Inflammatory macrophage (primary cell): ENCODE measurements at places on chromosomes 2 and 18.

DNA sequence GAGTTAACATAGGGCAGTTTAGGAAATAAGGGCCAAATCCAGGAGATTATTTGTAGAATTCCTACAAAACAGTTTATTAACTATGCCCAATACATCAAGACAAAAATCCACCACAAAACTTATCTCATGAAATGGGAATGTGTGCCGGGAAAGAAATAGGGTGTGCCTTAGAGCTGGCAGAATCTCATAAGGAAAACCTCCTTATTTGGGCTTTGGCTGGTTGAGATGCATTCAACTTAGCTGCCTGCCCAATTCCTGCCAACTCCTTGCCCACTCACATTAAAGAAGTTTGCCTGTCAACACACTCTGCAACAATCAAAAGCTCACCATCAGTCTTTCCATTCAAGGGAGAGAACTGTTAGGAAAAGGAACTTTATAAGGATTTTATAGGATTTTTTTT is 500.6 kb downstream of the SATB2 start:
- DNase-seq: no peak

- DNase-seq: no peak
Observed at GRCh38 chr2:168097431-168097830, 150.0 kb downstream of the STK39 start.

GRCh38 chr2:71801556-71801955 is 346.1 kb downstream of the CYP26B1 start:
- no peak for DNase-seq

DNA sequence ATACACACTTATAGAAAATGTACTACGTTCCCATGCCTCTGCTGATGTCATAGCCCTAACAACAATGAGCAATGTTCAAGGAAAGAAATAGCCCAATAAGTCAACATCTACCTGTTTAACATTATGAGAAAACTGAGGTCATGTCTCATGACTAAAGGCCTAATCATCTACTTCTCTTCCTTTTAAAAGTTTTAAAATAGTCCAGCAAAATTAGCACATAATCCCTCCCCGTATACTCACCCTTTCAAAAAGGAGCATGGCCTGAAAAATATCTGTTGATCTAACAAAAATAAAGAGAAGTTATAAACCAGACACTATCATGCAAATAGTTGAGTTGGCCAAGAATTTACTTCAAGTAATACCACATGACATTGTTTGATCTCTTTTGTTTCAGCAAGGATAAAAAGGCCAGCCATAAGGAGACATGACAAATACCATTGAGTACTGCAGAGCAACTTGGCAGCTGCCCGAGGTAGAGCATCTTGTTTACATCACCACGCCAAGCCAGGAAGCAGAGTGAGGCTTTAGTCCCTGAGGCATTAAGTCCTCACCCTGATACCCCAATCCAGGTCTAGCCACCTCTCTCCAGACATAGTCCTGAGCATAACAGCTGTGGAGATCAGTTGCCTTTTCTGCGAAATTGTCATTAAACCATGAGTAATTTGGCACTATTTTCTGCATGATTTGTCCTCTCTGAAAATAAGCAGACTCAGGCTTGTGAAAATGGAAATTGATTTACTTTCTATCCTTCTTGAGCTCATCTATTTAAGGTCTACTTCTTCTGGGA is 137.4 kb upstream of the ETAA1 start:
- no peak for DNase-seq

DNA sequence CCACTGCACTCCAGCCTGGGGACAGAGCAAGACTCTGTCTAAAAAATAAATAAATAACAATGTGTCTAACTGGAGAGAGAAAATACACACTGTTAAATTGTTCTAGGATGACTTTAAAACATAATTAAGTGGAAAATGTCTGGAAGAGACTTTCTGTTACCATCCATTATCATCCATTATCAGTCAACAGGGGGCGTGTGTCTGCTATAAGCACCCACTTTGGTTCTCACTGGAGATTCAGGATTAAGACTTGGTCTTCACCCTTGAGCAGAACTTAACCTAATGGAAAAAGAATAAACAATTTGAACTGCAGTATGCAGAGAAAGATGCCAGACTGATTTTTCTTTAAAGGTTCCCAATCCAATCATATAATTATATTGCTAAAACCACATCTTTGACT is 999.8 kb upstream of the GYPC start:
- DNase-seq: no peak
